ENCODE measurements at places on chromosomes 5 and 9.

DNA sequence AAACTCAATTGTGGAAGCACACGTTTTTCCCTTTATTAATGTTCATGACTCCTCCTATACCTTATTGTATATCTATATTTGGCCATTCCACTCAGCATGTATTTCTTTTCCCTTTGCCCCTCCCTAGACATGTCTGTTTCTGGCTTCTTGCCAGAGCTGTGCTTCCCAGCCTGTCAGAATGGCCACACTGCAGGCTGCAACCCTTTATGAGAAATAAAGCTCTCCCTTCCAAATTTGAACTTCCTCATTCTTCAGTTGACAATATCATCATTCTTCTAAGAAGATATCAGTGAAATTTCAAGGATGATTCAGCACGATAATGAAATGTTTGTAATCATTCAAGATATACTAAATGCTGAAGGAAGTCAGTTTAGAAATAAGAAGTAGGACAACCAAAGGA, 107.6 kb upstream of the PRSS3 start:
- no peak for DNase-seq

DNA sequence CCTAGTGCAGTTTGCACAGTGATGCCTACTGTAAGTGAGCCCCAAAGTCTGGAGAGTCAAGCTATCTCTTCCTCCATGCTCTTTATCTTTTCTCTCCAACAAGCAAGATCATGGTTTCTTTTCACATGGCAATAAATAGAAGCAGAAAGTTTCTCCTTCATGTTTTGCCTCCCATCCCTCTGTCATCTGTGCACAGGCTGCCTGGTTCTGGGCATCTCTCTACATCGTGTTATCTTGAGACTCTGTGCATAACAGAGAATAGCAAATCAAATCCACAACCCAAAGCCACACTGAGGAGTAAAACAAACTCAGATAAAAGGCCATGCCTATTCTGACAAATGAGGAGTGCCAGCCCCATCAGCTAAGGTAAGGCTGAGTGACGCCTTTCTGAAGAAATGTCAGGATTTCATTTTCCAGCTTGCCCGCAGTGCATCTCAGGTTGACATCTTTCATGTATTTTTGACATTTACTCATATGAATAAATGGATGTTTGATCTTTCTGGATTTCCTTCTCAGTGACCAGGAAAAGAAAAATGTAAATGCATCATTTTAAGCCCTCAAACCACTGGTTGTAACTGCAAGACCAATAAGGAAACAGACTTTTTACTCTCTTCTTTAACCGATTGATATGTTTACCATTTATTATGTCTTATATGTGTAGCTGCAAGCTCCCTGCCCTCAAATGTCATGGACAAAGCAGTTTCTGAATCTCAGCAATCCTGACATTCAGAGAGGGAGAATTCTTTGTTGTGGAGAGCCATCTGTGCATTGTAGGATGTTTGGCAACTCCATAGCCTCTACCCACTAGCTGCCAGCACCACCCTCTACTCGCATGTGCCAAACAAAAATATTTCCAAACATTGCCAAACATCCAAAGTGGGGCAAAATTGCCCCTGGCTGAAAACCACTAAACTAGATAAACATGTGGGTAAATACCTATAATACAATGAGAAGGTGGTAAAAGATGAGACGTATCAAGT, 49.2 kb upstream of the ACO1 start:
- DNase-seq = no peak

DNA sequence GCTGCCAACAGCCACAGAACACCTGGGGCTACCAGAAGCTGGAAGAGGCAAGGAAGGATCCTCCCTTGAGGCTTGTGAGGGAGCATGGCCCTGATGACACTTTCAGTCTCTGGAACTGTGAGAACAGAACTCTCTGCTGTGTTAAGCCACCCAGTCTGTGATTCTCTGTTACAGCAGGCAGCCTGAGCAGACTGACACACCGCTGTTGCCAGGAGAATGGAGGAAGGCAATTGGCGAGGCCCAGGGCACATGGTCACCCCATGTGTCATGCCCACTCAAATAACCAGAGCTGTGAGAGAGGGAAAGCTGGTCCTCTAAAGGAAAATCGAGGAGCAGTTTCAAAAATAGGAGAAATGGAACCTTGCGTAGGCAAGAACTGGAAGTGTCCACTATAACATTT, 12.0 kb upstream of the KIF4B start:
- DNase-seq = no peak

DNA sequence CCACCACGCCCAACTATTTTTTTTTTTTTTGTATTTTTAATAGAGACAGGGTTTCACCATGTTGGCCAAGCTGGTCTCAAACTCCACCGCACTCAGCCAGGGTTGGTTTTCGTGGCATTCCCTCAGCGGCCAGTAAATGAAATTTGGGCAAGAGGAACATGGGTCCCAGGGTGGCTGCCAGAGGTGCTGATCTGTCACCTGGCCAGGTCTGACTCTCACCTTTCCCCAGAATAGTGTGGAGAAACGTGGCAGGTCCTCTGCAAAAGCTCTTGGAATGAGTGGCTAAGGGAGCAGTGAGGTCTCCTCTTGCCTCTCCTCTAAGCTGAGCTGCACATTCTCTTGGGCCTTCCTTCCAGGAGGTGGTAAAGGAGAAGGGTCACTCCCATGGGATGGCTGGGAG, 170.1 kb downstream of the IRX2 start:
- DNase-seq = no peak

DNA sequence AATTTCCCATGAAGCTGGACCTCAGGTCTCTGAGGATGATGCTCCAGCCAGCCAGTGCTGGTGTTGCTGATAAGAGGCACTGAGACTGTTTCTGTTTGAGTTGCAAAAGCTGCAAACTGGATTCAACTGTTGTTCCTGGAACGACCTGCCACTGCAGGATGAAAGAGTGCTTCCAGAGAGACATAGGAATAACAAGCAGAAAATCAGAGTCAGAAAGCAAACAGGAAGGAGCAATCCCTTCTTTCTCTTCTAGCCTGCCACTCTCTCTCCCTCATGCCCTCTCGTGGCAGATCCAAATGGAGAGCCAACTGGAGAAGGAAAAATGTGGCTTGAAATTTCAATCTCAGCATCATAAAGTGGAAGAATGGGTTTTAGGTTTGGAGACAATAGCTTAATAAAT, 110.4 kb downstream of the STARD4 start:
- DNase-seq = no peak

DNA sequence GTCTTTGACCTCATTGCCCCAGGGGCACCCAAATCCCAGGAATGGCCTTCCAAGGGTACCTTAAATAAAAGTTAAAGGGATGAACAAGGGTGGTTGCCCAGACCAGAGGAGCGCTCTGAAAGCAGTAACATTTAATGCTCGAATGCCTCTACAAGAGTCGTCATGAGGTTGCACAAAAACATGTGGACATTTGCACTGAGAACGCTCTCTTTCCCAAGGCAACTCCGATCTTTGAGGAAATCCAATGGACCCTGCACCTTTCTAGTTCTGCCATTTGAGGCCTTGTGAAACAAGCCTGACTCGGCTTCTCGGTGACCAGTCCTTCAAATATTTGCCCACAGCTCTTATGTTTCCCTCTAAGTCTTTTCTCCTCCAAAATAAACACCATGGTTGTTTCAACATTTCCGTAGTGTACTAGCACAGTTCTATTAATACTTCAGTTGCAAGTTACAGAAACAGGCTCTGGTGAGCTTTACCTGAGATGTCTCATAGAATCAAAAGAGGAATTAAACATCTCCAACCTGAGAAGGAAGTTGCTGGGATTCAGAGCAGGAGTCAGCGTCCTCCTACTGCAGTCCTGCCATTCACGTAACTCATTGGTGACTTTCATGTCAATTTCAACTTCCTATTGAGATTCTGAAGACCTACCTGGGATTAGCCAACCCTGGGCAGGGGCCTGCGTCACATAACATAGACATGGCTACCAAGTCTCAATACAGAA, 168.8 kb upstream of the RAI14 start:
- no peak for DNase-seq

DNA sequence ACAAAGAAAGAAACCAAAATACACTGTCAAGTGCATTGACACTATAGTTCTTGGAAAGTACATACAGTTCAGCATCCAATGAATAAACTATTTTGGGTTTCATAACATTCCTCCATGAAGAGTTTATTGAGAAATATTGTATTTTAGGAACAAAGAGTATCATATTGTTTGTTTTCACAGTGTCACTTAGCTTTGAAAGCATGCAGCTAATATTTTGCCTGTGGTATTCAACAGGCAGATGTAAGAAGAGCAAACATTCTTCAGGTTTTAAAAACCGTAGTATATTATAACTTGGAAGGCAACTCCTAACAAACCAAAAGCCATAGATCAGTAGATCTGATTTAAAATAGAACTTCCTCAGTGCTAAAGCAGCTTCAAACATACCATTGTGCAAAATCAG, 4.5 kb downstream of the PRELID2 start:
- DNase-seq = no peak

GRCh38 chr5:122727112-122727541, 47.8 kb upstream of the SNX2 start:
- no peak for DNase-seq

DNA sequence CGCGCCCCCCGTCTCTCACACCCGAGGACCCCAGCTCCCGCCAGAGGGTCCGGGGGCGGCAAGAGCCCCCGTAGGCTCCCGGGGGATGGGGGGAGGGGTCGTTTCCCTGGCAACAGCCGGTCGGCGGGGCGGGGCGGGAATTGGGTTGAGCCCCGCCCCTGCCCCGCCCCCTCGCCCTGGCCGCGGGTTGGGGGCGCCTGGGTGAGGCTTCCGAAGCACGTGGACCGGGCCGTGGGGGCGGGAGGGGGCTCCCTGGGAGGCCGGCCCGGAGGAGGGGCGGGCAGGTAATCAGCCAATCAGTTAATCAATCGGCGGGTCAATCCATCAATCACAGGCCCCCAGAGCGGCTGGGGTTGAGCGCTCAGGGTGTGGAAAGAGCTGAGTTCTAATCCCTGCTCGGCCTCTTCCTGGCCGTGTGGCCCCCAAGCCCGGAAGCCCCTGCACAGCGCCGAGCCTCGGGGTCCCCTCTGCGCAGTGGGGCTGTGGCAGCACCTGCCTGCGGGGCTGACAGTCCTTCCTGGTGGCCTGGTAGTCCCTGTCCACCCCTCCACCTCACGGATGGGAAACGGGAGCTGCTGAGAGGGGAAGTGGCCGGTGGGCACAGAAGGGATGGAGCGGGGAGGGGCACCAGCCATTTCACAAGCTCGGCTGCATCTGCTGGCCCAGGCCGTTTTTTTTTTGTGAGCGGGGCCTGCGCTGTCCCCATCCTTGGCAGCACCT, 174.2 kb upstream of the IER5L start:
- DNase-seq = no peak

- no peak for DNase-seq
Measured at GRCh38 chr5:651296-652022, 39.3 kb downstream of the CEP72 start.

DNA sequence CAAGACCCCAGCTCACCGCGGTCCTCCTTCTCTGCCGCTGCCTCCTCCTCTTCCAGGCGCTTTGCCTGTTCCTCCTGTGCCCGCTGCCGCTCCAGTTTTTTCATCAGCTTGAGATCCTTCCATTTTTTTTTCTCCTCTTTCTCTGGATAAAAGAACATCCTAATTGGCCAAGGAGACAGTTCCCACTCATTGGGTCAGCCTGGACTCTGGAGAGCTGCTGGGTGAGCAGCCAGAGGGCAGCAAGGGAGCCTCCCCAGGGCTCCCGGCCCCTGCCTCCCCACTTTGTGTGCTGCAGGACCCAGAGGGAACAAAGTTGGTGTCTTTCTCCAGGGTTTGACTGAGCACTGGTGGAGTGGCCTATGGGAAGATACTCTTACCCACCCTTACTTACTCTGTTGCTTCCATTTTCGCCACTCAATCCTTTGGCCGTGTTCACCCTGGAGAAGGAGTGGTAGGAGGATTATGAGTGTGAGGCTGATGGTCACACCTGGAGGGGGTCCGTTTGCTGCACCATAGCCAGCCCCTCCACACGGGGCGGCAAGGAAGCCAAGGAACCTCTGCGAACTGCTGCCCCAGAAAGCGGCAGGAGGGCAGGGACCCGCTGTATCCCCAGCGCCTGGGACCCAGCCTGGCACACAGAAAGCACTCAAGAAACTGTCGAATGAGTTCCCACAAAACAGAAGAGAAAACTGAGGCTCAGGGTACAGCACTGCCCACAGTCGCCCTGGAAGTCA, 708 bp downstream of the SPOUT1 start:
- no peak for DNase-seq

DNA sequence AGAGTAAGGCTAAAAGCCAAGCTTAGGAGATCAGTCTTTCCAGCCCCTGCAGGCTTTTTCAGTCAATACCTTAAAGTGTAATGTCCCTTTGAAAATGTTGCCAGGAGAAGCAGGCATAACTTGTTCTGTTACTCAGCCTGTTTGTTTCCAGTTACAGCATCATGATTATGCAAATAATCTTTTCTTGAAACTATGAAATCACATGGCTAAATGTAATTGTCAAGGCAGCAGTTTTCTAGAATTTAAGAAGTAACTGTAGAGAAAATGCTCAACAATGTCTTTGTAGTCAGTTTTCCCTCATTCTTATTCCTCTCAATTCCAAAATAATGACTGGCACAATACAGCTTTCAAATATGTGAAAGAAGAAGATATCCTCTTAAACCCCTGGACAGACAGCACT, 1.9 kb upstream of the GPR107 start:
- no peak for DNase-seq

- DNase-seq = no peak
Measured at GRCh38 chr9:11326231-11326630, 713.4 kb upstream of the PTPRD start.

- DNase-seq = no peak
Measured at GRCh38 chr5:127612441-127613141, 36.3 kb upstream of the CTXN3 start.

GRCh38 chr5:154801083-154801482, 45.9 kb downstream of the LARP1 start:
- DNase-seq = no peak

DNA sequence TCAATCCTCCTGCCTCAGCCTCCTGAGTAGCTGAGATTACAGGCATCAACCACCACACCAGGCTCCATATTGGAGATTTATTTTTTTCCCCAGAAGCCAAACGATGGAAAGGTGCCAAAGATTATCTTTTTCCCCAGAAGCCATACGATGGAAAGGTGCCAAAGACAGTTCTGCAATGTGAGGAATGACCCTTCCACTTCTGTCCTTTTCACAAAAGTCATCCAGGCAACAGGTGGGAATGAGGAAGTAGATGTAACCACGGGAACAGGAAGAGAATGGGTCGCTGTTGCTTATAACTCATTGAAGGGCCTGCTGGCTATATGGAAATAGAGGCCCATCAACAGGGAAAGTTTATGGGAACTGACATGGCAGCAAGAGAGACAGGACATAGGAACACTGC, 233.7 kb upstream of the MSX2 start:
- no peak for DNase-seq

DNA sequence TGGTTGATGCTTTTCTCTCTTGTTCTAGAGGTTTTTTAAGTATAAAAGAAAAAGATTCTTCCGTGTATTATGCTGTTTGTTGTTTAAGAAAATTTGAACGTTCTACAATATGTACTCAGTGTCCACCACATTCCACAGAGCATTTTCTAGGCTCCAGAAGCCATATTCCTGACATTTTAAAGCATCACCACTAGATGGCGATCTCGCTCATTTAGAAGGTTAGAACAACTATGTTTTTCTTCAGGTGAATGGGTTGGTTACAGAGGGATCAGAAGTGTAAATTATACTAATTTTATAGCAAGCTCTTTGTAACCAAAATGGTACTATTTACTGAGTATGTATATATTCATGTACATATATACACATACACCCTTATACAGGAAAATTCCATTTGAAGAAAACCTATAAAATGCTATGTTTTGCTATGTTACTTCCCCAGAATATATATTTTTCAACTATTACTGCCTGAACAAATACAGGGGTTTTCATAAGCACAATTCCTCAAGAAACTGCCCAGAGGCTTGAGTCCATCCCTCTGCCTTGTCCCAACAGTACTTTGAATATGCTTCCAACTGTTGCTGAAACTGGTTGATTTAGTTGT, 284.3 kb downstream of the CCDC171 start:
- DNase-seq = no peak
